ENCODE measurements at places on chromosomes 2 and 18.

DNA sequence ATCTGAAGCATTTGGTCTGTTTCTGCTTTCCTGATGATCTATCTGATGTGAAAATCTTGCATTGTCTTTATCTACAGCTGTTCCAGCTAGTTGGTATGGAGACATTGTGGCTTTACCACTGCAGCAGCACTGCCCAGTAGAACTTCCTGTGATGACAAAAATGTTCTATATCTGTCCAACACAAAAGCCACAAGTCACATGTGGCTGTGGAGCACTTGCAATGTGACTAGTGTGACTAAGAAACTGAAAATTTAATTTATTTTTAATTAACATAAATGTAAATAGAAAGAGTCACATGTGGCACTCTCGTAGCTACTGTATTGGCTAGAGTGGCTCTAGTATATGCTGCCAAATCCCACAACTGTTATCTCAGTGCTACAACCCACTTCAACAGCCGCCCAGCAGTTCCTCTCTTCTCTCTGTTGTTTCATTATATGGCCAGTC, 425.7 kb downstream of the SETBP1 start:
- DNase-seq = no peak

DNA sequence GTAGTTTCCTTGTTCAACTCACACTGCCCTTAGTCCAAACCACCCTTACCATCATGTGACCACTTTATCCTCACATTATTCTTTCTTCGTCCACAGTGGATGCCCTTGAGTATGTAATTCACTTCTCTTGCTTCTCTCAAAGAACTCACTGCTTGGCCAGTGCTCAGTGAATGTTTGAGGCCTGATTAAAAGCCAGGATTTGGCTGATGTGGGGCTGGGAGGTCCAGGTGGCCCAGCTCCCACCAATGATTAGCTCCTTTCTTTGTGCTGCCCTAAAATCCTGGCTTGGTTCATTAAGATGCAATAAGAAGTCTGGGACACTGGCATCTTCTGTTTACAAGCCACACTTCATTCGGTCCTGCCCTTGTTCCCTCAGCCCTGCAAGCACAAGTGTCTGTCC, 97.8 kb upstream of the CELF4 start:
- no peak for DNase-seq

DNA sequence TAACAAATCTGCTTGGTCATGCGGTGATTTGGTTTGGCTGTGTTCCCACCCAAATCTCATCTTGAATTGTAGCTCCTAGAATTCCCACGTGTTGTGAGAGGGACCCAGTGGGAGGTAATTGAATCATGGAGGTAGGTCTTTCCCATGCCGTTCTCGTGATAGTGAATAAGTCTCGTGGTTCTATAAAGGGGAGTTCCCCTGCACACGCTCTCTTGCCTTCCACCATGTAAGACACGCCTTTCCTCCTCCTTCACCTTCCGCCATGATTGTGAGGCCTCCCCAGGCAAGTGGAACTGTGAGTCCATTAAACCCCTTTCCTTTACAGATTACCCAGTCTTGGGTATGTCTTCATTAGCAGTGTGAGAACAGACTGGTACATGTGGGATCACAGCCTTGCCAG, 36.7 kb downstream of the TRABD2A start:
- no peak for DNase-seq

DNA sequence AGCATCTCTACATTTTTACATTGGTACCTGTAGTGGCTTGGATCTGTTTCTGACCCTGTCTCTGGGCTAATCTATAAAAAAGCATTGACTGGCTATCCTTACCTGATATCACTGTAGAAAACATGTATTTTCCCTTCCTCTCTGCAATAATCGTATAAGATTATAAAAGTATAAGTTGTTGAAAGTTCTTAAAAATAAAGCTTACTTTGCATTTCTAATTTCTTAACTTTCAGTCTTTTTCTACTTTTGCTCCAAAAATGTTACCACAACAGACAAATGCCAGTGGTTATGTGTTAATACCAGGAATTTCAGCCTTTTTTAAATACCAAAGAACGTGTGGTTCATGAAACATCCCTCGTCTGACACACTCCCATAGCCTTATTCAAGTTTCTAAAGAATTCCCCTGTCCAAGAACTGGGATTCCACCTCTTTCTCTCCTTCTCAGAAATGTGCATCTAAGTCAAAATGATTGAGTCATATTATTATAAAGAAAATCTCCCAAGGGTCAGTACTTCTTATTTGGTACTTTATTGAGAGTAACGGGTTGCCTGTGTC, 28.5 kb upstream of the ACKR3 start:
- no peak for DNase-seq

GRCh38 chr2:185892484-185892883, 153.9 kb downstream of the FSIP2 start:
- DNase-seq = no peak

DNA sequence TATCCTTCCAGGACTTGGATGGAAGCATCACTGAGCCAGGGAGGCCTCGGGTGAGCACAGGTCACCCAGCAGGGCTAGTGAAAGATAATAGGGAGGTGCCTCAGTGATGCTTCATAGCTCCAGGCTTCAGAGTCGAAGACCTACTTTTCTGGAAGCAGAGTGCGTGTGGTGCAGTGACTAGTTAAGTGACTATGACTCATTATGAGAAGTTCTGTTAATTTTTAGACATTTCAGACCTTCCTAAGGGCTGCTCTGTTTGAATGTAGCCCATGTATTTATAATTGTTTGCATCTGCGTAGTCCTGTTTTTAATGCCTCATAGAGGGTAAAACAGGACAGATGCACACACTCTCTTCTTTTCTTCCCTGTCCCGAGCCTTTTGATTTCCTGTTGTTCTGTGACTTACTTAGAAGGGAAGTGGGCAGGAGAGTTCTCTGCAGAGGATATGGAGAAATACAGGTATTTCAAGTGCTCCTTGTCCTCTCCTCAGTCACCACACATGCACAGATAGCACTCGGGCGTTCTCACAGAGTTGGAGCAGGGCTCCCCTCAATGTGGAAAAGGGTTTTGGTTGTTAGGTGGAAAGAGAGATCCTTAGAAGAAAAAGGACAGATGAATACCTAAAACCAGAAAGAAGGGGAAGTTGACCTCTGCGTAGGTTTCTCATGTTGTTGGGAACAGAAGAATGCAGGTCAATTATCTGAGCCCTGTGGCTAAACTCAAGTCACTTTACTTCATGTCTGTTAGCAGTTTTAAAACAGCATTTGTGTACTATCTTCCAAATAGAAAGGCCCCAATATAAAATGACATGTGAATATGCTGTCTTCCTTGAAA, 34.7 kb downstream of the RALB start:
- no peak for DNase-seq

DNA sequence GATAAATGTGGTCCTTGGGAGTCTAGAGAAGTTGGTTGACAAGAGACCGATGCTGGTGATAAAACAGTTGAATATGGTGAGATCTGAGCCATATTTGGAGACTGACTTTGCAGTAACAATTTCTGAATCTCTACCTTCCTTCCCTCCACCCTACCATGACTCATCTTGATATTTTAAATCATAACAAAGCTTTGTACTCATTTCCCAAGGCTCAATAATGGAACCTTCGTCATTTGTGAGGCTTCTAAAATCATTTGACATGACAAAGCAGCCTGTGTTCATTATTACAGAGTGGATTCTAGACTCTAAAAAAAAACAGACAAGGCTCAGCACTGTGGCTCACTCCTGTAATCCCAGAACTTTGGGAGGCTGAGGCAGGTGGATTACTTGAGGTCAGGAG, 38.5 kb upstream of the PDCL3 start:
- no peak for DNase-seq

DNA sequence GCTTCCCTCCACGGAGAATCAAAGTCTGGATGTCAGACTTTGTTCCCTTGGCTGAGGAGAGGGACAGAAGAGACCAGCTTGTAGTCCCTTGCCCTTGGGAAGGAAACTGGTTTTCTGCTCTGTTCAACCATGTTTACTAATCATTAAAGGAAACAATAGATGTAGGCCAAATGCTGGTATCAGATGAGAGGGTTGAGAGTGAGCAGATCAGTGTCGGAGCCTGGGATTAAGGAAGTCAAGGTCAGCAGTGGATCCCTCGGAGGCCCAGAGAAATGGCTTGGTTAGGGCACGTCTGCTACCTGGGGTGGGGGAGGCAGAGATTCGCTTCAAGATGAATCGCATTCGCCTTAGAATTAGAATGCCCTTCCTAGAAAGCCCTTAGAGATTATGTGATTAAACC, 109.1 kb downstream of the MYCN start:
- no peak for DNase-seq

- DNase-seq = no peak
These were observed 64.8 kb upstream of the PID1 start for GRCh38 chr2:229335877-229336346.

GRCh38 chr2:233361297-233361696, 7.0 kb downstream of the DGKD start:
- no peak for DNase-seq

- DNase-seq = no peak
These were observed 32.5 kb upstream of the MRPS9 start for GRCh38 chr2:105005181-105005951.

DNA sequence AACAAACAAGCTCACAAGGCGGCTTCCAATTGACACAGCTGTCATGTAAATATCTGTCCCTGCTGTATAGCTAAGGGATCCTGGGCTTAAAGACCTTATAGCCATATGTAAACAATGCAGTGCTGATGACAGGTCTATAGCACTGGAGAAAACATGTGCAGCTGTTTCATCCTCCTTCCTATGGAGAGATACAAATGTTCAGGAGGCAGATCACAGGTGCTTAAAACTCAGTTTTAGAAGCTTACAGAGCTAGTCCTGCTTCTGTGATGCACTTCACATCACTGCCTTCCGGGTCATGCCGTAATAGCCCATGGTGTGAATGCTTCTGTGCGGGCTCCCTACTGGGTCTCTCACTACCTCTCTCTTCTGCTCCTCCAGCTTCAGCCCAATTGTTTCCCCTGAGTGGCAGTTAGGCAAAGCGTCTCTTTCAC, 262.4 kb upstream of the CHST9 start:
- no peak for DNase-seq

DNA sequence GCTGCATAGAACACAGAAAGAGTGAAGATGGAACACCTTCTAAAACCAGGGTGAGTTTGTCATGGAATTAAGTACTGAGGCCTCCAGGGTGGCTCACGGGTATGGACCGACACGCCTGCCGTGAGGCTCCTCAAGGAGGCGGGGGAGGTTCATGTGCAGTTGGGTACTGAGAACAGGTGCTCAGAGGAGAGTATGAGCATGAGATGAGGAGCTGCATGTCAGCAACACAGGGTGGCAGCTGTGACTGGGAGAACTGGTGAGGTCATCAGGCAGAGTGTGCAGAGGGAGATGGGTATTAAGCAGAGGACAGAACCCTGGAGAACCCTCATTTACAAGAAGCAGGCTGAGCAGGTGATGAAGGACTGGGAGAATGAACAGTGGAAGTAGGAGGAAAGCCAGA, 63.2 kb upstream of the KLHL29 start:
- DNase-seq = no peak

- no peak for DNase-seq
These were observed 777 bp downstream of the GALNT3 start for GRCh38 chr2:165793161-165793778.

- DNase-seq = no peak
These were observed 262.6 kb downstream of the NYAP2 start for GRCh38 chr2:225662101-225662500.

- DNase-seq = no peak
These were observed 64.5 kb upstream of the ADAM23 start for GRCh38 chr2:206378835-206379234.

GRCh38 chr2:2507417-2507997, 176.4 kb upstream of the MYT1L start:
- DNase-seq = no peak

GRCh38 chr18:27871726-27872125, 305.2 kb downstream of the CDH2 start:
- DNase-seq = no peak

- DNase-seq = no peak
These were observed 125.3 kb downstream of the ANTXR1 start for GRCh38 chr2:69138247-69138772.

- DNase-seq = no peak
These were observed 38.3 kb upstream of the EPB41L3 start for GRCh38 chr18:5582076-5582475.

- DNase-seq = no peak
These were observed 255.9 kb upstream of the MYT1L start for GRCh38 chr2:2586931-2587330.

GRCh38 chr2:29753671-29754444, 167.5 kb downstream of the ALK start:
- no peak for DNase-seq

- no peak for DNase-seq
These were observed 28.2 kb upstream of the MCM6 start for GRCh38 chr2:135904341-135904989.

GRCh38 chr18:3126457-3127097, 93.2 kb downstream of the MYOM1 start:
- no peak for DNase-seq

- DNase-seq = no peak
These were observed 415.7 kb upstream of the TCF4 start for GRCh38 chr18:56003720-56004088.

DNA sequence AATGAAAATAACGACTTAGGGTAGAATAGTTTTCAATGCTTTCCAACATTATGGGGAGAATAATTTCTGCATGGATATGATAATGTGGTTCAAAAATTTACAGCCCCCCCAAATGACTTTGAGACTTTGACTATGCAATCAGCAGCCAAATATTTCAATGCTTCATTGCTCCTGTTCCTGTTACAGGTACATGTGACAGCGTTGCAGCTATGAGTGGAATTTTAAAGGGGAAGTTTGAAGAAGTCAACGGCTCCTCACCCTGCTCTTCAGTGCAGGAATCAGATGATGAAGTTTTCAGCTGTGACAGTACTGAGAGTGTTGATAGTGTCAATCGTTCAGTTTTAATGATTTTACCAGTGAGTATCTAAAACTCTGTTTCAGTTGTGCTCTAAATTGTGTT, 25.1 kb downstream of the CSRNP3 start:
- DNase-seq = no peak

- no peak for DNase-seq
These were observed 106.6 kb upstream of the UPP2 start for GRCh38 chr2:157995117-157995516.

DNA sequence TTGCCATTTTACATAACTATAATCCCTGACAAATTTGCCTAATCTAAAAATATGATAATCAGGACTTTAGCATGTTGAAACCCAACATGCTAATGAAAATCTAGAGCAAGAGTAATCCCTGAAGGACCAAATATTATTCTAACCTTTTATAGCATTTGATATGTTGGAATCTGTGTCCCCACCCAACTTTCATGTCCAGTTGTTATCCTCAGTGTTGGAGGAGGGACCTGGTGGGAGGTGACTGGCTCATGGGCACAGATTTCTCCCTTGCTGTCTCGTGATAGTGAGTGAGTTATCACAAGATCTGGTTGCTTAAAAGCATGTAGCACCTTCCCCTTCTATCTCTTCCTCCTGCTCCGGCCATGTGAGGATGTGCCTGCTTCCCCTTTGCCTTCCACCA, 59.8 kb downstream of the SH3YL1 start:
- DNase-seq = no peak

- DNase-seq = no peak
These were observed 215.5 kb upstream of the CWC22 start for GRCh38 chr2:180222644-180223043.

DNA sequence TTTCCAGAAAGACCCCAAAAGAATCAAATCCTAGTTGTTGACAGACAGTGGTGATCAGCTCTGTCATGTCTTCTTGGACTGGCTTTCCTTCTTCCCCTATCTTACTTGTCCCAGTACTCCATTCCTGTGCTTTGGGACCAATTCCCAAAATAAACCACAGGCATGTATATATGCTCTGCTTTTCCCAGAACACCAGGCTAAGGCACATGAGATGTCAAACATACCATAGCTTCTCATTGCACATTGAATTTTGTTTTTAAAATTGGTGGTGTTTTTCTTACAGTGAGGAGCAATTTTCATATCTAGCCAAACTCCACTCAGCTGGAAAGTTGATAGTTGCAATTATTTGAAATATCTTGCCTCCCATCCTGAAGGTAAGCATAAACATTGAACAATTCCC, 88.9 kb upstream of the RGPD4 start:
- DNase-seq = no peak
